ENCODE measurements at places on chromosomes 7 and 10.
A peak's percentile ranks its signal among the peaks of the same experiment; 100 is the strongest.

DNA sequence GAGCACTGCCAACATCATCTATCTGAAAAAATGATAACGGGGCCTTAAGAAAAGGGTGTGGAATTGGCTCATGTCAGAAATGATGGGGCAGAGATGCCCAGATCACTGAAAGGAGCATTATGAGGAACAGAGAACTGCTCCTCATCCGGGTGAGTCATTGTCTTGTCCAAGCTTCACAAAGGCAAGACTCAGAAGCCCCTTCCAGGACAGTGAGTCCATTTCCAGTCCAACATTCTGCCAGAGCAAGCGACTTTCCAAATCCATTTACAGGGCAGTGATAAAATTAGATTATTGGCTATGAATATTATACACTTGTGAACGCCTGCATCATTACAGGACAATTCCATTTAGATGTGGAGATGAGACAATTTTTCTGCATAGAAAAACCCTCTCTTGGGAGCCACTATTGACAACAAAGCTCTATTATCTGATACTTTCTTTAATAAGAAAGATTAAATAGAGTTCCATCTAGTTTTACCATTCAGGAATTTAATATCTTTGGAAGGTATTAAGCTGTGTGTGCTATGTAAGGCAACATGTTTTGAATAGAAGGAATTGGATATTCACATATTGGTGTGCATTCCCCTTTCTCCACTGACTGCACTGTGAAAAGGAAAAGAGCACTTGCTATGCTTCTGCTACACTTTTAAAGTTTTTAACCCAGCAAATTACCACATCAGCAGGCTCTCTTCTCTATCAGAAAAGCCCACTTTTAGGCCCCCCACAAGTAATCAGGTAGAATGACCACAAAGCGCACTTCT lies 159.6 kb downstream of the NRP1 start:
- peaks cover 2% of the 10 kb centered on the region for H3K4me1 ChIP-seq
- DNase-seq = no peak
- H3K27me3 ChIP-seq = peaks cover 30% of the 10 kb centered on the region
- H3K27ac ChIP-seq = no peak overlapping the region
- H3K4me3 ChIP-seq = no peak overlapping the region

GRCh38 chr7:80060218-80060806 lies 74.3 kb upstream of the GNAI1 start:
- no peaks in the 10 kb centered on the region for H3K27me3 ChIP-seq
- no peak for DNase-seq
- no peak overlapping the region for H3K4me3 ChIP-seq
- no peaks in the 10 kb centered on the region for H3K4me1 ChIP-seq
- no peak overlapping the region for H3K27ac ChIP-seq

GRCh38 chr7:518630-519483 lies 789 bp downstream of the PDGFA start:
- no peak overlapping the region for H3K27ac ChIP-seq
- peaks cover 56% of the 10 kb centered on the region for H3K27me3 ChIP-seq
- H3K4me3 ChIP-seq = peak overlapping the region; percentile 81
- DNase-seq = peak; percentile 71

- H3K36me3 ChIP-seq = no peaks in the 10 kb centered on the region
- no peak overlapping the region for H3K27ac ChIP-seq
- peaks cover 22% of the 10 kb centered on the region for H3K4me1 ChIP-seq
- peak overlapping the region; percentile 55 for H3K4me3 ChIP-seq
- DNase-seq = no peak
Measured at GRCh38 chr7:20331910-20332813, 1.5 kb downstream of the ITGB8 start.

GRCh38 chr10:87761153-87761552 lies 56.9 kb downstream of the ATAD1 start:
- no peak overlapping the region for H3K4me3 ChIP-seq
- H3K36me3 ChIP-seq = peaks cover 82% of the 10 kb centered on the region
- no peak for DNase-seq
- H3K27ac ChIP-seq = peak overlapping the region; percentile 93
- no peaks in the 10 kb centered on the region for H3K27me3 ChIP-seq

GRCh38 chr7:97187067-97187466 lies 69.6 kb downstream of the SDHAF3 start:
- no peak overlapping the region for H3K4me3 ChIP-seq
- peaks cover 15% of the 10 kb centered on the region for H3K27me3 ChIP-seq
- H3K27ac ChIP-seq = no peak overlapping the region
- no peak for DNase-seq

- DNase-seq = no peak
- H3K27ac ChIP-seq = no peak overlapping the region
- peaks cover 18% of the 10 kb centered on the region for H3K27me3 ChIP-seq
- peaks cover 3% of the 10 kb centered on the region for H3K4me1 ChIP-seq
- no peak overlapping the region for H3K4me3 ChIP-seq
Measured at GRCh38 chr10:93352638-93353383, 129.3 kb downstream of the MYOF start.

GRCh38 chr10:107163076-107163855 lies 1.2 kb downstream of the SORCS1 start:
- H3K27me3 ChIP-seq = peaks cover 27% of the 10 kb centered on the region
- no peaks in the 10 kb centered on the region for H3K4me1 ChIP-seq
- no peak for DNase-seq

DNA sequence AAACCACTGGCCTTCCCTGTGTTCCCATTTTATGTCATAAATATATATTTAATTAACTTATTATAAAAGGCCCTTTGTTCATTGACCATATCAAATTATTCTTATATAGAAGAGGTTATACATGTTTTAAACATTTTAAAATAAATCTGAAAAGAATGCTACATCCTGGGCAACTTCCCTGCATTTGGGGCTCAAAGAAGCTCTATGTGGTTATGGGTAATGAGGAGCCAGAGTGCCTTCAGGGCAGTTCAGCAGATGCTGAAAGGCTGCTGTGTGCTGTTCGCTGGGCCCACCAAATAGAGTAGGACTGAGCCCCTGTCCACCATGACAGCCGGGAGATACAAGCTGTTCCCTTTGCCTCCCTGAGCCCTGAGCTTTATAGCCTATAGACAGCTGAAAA lies 35.9 kb downstream of the HTRA1 start:
- no peaks in the 10 kb centered on the region for H3K36me3 ChIP-seq
- peaks cover 11% of the 10 kb centered on the region for H3K4me1 ChIP-seq
- no peak overlapping the region for H3K4me3 ChIP-seq
- peaks cover 2% of the 10 kb centered on the region for H3K27me3 ChIP-seq
- no peak for DNase-seq

GRCh38 chr10:70960316-70960715 lies 72.0 kb upstream of the PCBD1 start:
- H3K36me3 ChIP-seq = no peaks in the 10 kb centered on the region
- no peak for DNase-seq

DNA sequence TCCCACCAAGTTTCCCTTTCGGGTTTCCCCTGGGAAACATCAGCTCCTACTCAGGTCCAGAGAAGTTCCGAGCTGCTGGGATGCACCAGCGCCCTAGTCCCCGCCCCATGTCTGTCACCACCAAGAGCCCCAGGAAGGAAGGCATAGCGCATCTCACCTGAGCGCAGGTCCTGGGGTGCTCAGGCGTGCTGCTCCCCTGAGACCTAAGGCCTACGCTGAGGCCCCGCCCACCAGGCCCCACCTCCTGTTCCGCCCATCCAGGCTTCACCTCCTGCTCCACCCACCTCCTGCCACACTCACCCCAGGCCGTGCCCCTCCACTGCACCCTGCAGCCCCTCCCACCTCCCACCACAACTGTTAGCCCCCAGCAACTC lies 1.2 kb upstream of the TFR2 start:
- no peaks in the 10 kb centered on the region for H3K36me3 ChIP-seq
- peak; percentile 46 for DNase-seq
- no peaks in the 10 kb centered on the region for H3K4me1 ChIP-seq
- peaks cover 4% of the 10 kb centered on the region for H3K27me3 ChIP-seq

DNA sequence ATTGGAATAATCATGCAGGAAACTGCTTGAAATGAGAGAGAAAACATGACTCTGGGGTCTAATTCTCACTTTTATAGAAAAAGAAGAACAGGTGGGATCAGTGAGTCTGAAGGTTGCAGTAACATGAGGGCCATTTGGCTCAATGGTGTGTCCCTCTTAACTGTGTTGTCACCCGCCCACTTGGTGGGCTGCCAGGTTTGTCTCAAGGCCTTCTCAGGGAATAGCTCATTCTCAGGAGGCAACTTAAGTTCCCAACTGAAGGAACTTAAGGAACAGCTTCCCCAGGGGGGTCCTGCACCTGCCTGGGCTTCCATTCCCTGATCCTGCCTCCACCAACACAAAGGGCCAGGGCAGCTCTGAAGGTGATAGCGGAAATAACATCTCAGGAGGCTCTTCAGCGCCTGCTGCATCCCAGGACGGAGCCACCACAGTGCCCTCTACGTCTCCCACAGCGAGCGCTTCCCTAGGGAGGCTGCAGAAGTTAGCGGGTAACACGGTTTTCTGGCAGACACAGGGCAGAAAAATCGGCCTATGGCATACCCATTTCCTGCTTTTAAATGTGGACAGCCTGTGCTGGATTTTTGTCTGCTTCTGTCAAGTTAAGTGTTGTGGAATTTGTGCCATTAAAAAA lies 88.8 kb downstream of the ZRANB1 start:
- no peak overlapping the region for H3K4me3 ChIP-seq
- no peak overlapping the region for H3K27ac ChIP-seq
- H3K36me3 ChIP-seq = no peaks in the 10 kb centered on the region
- DNase-seq = no peak

- H3K27ac ChIP-seq = no peak overlapping the region
- H3K36me3 ChIP-seq = no peaks in the 10 kb centered on the region
- peaks cover 14% of the 10 kb centered on the region for H3K4me1 ChIP-seq
- no peak for DNase-seq
- peaks cover 15% of the 10 kb centered on the region for H3K27me3 ChIP-seq
- H3K4me3 ChIP-seq = no peak overlapping the region
Measured at GRCh38 chr7:92849322-92849721, 12.9 kb upstream of the CDK6 start.

- peak overlapping the region; percentile 77 for H3K4me3 ChIP-seq
- H3K4me1 ChIP-seq = peaks cover 36% of the 10 kb centered on the region
- no peaks in the 10 kb centered on the region for H3K27me3 ChIP-seq
- H3K27ac ChIP-seq = peak overlapping the region; percentile 37
Measured at GRCh38 chr7:1027242-1028043, 16.9 kb upstream of the GPR146 start.

GRCh38 chr7:50728184-50728583 lies 54.5 kb downstream of the GRB10 start:
- H3K4me1 ChIP-seq = peaks cover 13% of the 10 kb centered on the region
- no peak overlapping the region for H3K27ac ChIP-seq
- no peaks in the 10 kb centered on the region for H3K27me3 ChIP-seq
- peaks cover 2% of the 10 kb centered on the region for H3K36me3 ChIP-seq
- DNase-seq = no peak

DNA sequence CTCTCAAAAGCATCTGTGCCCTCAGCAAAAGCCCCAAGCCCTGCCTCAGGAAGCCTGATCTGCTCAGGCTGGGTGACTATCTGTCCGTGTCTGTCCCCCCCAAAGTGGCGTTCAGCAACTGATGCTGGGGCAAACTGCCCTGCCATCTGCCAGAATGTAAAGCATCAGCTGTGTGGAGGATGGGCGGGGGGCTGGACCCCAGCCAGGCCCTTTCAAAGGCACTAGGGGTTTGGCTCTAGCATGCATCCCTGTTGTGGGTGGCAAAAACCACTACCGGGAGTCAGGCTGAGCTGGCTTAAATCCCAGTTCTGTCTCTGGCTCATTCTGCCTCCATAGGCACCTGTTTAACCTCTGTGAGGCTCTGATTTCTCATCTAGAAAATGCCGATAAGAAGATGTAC lies 35.5 kb downstream of the GPRIN2 start:
- no peak overlapping the region for H3K4me3 ChIP-seq
- peak; percentile 24 for DNase-seq
- no peaks in the 10 kb centered on the region for H3K27me3 ChIP-seq
- no peaks in the 10 kb centered on the region for H3K4me1 ChIP-seq
- no peak overlapping the region for H3K27ac ChIP-seq

- no peak overlapping the region for H3K27ac ChIP-seq
- peaks cover 38% of the 10 kb centered on the region for H3K4me1 ChIP-seq
- no peak overlapping the region for H3K4me3 ChIP-seq
- H3K27me3 ChIP-seq = no peaks in the 10 kb centered on the region
- no peak for DNase-seq
Measured at GRCh38 chr10:21727452-21728168, 193.6 kb downstream of the MLLT10 start.

Measured in activated T-cell treated with anti-CD3 and anti-CD28 coated beads, Interleukin-2, amount 50 U/mL, for 24 hours (primary cell).